A549 (cell line): ENCODE measurements at places on chromosomes 5 and 9. TPM values are rescaled to one million over a fixed set of nuclear protein-coding genes. Genes with fewer than 3 reads are reported as not detected.

- no peak for DNase-seq
Measured at GRCh38 chr5:72237415-72237814, 82.6 kb downstream of the MRPS27 start.

- no peak for DNase-seq
Measured at GRCh38 chr9:133004091-133004998, 25.9 kb downstream of the GFI1B start.

GRCh38 chr5:60223342-60223741, 329.8 kb upstream of the PDE4D start:
- DNase-seq: no peak

DNA sequence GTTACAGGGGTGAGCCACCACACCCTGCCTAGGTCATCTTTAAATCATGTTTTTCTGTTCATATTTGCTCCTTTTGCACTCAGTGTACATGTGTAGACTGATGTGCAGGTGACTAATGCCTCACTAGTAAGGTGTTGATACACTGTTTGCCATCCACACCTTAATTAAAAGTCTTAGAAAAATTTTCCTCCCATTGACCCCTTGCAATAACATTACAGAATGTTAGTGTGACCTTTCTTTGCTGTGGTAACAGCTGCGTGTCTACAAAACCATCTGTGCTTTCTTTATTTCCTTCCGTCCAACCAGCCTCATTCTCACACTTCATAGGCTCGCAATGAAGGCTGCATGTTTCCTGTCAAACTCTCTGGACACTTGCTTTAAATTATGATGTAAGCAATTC, 6.6 kb upstream of the CEMIP2 start:
- no peak for DNase-seq

GRCh38 chr9:118473521-118473920, 769.3 kb downstream of the TLR4 start:
- no peak for DNase-seq

DNA sequence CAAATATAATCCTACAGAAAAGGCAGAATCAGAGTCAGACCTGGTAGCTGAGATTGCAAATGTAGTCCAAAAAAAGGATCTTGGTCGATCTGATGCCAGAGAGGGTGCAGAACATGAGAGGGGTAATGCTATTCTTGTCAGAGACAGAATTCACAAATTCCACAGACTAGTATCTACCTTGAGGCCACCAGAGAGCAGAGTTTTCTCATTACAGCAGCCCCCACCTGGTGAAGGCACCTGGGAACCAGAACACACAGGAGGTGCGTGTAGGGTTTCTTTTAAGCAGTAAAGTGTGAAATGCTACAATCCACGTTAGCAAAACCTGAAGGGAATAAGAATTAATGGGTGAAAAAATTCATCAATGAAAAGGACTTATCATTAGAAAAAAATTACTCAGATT, 145.8 kb downstream of the GIN1 start:
- DNase-seq: no peak

DNA sequence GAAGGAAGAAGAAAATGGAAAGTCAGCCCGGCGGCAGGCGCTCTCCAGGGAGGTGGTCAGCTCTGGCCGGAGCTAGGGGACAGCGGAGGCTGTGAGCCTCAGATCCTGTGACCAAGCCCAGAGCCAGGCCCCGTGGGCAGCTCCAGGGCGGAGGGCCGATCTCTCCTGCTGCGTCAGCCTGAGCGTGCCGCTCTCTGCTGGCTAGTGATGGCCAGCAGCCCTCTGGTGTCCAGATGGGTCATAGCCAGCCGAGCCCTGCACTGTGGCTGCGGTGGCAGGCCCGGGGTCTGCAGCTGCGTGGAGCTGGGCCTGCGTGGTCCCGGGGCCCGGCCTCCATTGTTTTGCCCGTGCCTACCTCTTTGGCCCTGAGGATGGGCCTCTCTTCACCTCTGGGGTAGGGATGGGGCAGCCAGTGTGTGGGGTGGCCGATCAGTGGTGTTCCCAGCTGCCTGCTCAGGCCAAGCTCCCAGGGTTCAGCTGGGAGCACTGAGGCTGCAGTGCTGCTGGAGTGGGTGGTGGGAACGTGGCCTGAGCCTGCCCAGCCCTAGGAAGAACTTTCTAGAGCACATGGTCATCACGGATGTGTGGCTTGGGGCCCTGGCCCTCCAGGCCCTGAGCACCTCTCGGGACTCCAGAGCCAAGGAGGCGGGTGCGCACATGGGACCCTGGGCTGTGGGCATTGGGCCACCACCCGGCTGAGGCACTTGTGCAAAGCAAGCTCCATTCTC, 17.1 kb upstream of the NRARP start:
- no peak for DNase-seq

DNA sequence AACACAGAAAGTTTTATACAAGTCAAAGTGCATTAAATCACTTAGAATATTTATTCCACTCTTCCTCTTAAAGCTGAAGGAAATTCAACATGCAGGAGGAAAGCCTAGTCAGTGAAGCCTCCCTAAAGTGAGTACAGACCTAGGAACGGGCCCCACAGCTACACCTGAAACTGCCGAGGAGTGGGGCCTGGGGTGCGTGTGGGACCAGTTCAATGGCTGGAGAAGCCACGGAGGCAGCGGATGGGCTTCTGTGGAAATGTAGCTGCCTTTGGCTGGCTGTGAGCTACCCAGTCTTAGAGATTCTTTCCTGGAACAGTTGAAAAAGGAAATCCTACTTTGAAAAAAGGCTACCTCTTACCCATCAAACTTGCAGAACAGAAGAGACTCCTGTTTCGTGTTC, 16.6 kb downstream of the ARPC5L start:
- no peak for DNase-seq

Gene F2RL1
- 50.7 to 88.7 TPM (median 73.1 TPM) in 3 replicates for polyA plus RNA-seq

DNA sequence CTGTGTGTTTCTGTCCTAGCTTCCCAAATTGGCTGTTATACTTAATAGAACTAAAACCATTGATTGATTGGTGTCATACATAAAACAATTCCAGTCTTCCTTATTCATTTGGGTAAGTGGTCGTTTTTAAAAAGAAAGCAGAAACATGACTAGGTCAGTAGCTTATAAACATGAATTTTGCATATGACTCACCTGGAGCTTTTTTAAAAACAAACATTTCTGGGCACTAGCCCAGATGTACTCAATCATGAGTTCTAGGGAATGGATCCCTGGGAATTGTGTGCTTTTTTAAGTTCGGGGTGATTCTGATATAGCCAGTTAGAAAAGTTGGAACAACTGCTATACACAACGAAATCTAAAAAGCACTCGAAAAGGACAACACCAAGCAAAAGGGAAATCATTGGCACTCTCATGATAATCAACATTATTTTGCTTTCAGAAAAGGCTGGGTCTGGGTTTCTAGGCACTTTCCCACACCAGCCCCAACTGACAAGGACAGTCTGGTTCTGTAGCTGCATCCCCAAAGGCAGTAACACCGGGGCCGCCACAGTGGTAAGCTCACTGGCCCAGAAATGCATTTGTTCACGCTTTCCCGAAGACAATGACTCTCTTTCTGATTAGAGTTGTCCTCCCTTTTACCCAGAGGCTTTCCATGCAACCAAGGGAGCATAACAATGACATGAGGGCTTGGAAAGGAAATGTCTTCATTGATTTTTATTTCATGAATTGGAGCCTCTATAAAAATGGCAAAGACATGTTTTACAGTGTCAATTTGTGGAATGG, 664.9 kb upstream of the WWC1 start:
- no peak for DNase-seq

DNA sequence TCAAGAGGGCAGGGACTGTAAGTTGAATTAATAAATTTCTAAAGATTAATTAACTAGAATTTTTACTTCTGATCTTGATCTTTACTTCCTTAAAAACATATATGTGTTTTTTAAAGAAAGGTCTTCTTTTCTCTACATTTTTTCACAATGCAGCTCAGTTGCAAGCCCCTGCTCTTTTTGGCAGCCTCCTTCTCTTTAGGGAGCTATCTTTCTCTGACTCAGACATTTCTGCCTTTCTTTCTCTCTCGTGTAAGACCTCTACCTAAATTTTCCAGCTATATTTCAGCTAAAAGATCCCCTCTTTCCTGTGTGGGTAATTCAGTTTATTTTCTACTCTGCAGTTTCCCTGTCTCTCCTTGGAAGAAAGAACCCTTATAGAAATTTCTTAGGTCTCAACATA, 38.3 kb upstream of the SNCAIP start:
- no peak for DNase-seq

Gene MSX2
- 2.0 to 2.6 TPM (median 2.6 TPM) in 3 replicates for polyA plus RNA-seq

GRCh38 chr9:105710638-105711037, 16.3 kb downstream of the TMEM38B start:
- DNase-seq: no peak

GRCh38 chr5:17241635-17242034, 24.2 kb downstream of the BASP1 start:
- no peak for DNase-seq

GRCh38 chr9:133155156-133155555, 8.6 kb downstream of the GBGT1 start:
- no peak for DNase-seq

DNA sequence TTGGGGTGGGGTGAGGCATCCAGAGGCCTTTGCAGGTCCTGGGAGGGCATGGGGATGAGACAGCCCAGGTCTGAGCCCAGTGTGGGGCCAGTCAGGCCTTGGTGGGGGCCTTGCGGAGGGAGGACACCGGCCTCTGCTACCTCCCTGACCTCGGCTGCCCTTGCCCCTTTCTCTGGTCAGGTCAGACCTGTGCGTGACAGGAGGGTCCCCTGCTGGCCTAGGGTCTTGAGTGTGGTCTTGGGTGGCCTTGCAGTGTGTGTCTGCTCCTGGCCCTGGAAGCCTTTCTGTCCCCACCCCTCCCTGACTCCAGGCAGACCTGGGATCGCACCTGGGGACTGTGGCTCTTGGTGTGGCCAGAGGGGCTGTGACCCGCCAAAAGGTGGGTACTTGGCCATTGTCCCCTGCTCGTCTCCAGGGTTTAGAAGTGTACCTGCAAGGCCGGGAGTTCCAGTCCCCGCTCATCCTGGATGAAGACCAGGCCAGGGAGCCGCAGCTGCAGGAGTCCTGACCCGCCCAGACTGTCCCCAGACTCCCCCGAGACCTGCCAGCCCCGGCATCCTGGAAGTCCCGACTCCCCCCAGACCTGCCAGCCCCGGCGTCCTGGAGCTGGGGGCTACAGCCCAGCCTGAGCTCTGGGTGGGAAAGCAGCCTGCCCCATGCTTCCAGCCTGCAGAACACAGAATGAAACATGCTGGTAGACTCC, 4.4 kb upstream of the MAN1B1 start:
- no peak for DNase-seq

GRCh38 chr5:20088361-20088760, 100.4 kb upstream of the CDH18 start:
- no peak for DNase-seq

Gene PCDHAC2
- polyA plus RNA-seq: 1.1 to 1.2 TPM (median 1.2 TPM) in 3 replicates

DNA sequence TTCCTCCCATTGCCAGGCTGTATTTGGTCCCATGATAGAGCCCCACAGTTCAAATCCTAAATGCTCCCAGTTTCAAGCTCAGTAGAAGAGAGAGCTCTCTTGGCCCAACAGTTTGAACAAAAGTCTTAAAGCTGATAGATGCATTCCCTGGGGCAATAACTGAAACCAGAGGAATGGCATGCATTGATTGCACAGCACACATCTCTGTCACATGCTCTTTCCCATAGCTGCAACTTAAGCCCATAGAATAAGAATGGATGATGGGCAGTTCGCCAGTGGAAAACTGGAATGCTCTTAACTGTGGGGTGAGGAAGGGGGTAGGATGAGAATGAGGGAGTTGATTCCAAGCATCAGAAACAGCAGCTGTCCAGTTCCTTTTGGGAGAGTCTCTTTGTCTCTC, 1942.4 kb upstream of the WWC1 start:
- DNase-seq: no peak

Gene FRMPD1
- polyA plus RNA-seq: 0.03 TPM in 1 of 3 replicates, not detected in the others

Gene IFNA2
- not detected in 3 replicates for polyA plus RNA-seq

DNA sequence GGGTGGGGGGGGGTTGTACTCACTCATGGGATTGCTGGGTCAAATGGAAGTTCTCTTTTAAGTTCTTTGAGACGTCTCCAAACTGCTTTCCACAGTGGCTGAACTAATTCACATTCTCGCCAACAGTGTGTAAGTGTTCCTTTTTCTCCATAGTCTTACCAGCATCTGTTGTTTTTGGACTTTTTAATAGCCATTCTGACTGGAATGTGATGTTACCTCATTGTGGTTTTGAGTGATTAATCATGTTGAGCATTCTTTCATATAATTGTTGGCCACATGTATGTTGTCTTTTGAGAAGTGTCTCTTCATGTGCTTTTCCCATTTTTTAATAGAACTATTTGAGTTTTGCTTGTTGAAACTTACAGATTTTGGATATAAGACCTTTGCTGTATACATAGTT, 94.9 kb upstream of the PLPPR1 start:
- DNase-seq: no peak

DNA sequence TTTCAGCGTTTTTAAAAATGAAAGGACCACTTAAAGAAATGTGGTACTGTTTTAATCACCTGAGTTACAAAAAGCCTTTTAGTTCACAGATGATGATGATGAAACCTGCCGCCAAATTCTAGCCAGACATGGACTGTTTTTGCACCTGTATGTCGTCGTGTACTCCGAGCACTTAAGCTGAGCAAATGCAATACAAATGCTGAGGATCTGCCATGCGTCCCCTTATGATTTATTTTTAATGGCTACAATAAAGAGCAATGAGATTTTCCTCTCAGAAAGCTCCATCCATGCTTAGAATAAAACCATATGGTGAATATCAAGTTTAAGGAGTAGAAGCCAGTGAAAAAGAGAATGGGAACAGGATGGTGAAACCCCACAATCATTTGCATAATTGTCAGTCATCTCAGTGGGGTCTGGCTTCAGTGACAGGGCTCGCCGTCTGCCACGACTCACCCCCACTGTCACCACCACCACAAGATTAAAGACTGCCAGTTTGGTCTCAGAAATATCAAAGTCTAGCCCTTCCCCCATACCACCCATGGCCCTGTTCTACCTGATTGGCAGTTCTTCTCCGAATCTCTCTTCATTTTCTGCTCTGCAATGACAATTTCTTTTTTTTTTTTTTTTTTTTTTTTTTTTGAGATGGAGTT, 159.9 kb downstream of the GOLPH3 start:
- DNase-seq: no peak

Gene ECSCR
- not detected in 3 replicates for polyA plus RNA-seq

DNA sequence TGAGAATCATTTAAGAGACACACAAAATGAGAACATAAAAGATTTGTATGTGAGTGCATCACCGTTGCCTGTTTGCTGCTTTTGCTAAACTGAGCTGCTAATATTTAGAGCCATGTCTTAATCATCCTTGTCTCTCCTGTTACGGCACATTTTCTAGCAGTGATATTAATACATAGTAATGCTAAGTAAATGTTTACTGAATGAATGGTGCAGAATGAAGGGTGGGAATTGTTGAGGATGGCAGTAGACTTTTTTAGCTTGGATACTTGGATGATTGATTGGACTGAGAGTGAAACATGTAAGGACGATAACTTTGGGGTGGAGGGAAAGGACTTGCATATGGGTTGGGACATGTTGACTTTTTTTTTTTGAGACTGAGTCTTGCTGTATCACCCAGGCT, 102.3 kb upstream of the ABCA1 start:
- DNase-seq: no peak

Gene SLC34A1
- polyA plus RNA-seq: 0.03 TPM in 2 of 3 replicates, not detected in the other

DNA sequence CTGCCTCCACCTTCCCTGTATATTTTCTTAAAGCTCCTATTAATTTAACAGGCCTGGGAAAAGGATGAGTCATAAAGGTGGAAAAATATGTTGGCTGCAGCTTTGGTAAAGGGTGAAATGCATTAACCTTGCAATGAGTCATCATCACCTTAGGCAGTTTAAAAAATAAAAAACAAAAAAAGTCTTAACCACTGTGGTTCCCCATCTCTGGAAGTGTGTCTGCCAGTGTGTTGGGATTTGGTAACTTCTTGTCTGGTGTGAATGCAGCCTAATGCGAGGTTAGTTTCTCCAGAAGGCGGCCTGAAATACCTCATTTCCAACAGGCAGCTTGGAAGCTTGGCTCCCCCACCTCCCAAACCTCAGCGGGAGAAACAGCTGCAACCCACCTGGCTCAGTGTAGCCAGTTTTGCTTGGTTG, 265.3 kb upstream of the GAS1 start:
- no peak for DNase-seq
